ENCODE measurements at places on chromosomes 11 and 22. TPM values are rescaled to one million over a fixed set of nuclear protein-coding genes. Genes with fewer than 3 reads are reported as not detected.

C11orf91 gene
- polyA plus RNA-seq: not detected

TMEM191B gene
- polyA plus RNA-seq: 0.16 TPM

GRCh38 chr11:123069908-123070821 lies 8.2 kb upstream of the HSPA8 start:
- DNase-seq: no peak

DNA sequence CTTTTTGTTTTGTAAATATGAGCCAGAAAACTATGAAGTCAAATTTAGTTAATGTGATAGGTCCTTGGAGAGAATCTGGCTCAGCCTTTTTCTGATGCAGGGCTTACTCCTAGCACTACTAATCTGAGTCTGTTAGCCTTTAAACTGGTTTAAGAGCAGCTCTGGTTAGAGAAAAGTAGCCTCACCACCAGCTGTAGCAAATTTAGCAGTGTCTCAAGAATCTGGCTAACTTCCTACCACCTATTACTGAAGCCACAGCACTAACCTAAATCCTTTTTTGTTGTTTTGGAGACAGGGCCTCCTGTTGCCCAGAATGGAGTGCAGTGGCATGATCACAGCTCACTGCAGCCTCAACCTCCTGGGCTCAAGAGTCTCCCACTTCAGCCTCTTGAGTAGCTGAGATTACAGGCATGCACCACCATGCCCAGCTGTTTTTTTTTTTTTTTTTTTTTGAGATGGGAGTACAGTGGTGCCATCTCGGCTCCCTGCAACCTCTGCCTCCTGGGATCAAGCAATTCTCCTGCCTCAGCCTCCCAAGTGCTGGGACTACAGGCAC lies 13.9 kb downstream of the RBM4B start:
- DNase-seq: no peak

GRCh38 chr11:122746050-122746478 lies 90.5 kb downstream of the UBASH3B start:
- no peak for DNase-seq

MUC2 gene
- 0.04 TPM for polyA plus RNA-seq

GRCh38 chr11:32888805-32889204 lies 3.8 kb upstream of the QSER1 start:
- no peak for DNase-seq

DNA sequence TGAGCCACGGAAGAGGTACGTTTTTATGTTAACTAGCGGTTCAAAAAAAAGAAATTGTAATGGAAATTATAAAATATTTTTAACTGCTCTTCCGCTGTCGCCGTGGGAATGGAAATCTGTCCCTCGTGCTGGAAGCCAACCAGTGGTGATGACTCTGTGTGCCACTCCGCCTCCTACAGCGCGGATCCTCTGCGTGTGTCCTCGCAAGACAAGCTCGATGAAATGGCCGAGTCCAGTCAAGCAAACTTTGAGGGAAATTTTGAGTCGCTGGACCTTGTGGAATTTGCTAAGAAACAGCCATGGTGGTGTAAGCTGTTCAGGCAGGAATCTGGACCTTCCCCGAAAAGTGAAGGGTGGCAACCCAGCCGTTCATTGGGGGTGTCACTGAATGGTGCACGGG lies 2.9 kb upstream of the CBX7 start:
- no peak for DNase-seq

- DNase-seq: no peak
These were observed 42.1 kb downstream of the LRRC32 start for GRCh38 chr11:76628408-76628947.

GRCh38 chr11:126317756-126318573 lies 14.1 kb downstream of the DCPS start:
- DNase-seq: no peak

B4GALNT4 gene
- polyA plus RNA-seq: 46.7 TPM

DNA sequence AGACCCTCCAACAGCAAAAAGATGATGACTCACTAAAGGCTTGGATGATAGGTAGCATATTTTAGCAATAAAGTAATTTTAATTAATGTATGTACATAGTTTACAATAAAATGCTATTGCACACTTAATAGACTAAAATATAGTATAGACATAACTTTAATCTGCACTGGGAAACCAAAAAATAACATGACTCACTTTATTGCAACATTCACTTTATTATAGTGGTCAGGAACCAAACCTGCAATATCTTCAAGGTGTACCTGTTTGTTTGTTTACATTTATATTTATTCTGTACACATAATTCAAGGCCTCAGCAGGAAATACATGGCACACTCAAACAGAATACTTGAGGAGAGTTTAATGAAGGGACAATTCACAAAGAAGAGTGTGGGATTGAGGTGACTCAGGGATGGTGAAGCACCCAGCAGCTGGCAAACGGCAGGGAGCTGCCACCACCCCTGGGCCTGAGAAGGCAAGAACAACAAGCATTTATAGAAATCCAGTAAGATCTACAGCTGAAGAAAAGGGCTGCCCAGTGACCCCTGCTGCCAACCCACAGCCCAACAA lies 51.5 kb upstream of the POU2AF2 start:
- no peak for DNase-seq

PGA3 gene
- 0.26 TPM for polyA plus RNA-seq

- DNase-seq: no peak
These were observed 29.9 kb upstream of the TXNRD2 start for GRCh38 chr22:19971276-19972124.

PPME1 gene
- polyA plus RNA-seq: 39.9 TPM

DNA sequence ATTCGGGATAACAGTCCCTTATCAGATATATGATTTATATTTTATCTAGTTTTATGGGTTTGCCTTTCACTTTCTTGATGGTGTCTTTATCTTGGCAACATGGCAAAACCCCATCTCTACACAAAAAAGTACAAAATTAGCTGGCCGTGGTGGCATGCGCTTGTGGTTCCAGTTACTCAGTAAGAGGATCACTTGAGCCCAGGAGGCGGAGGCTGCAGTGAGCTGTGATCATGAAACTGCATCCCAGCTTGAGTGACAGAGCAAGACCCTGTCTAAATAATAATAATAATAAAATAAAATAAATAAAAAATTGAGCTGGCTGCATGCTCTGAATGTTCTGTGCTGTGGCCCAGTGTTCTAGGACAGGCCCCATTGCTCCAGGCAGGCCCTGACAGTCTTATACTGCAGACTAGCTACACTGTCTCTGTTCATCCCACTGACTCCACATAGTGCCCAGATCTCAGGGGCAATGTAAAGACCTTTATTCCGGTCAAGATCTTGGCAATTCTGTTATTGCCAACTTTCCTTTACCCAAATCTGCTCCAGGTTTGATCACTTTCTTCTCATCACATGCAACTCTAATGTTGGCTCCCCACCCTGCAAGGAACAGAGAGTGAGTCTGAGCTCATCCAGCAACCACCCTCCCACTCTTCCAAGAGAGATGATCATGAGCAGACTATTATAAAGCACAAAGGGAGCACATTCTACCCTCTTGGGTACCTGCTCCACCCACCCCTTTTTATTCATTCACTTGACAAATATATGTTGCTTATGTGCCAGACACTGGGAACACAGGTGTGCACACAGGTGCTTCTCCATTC lies 8.8 kb downstream of the HSPA8 start:
- no peak for DNase-seq

DNA sequence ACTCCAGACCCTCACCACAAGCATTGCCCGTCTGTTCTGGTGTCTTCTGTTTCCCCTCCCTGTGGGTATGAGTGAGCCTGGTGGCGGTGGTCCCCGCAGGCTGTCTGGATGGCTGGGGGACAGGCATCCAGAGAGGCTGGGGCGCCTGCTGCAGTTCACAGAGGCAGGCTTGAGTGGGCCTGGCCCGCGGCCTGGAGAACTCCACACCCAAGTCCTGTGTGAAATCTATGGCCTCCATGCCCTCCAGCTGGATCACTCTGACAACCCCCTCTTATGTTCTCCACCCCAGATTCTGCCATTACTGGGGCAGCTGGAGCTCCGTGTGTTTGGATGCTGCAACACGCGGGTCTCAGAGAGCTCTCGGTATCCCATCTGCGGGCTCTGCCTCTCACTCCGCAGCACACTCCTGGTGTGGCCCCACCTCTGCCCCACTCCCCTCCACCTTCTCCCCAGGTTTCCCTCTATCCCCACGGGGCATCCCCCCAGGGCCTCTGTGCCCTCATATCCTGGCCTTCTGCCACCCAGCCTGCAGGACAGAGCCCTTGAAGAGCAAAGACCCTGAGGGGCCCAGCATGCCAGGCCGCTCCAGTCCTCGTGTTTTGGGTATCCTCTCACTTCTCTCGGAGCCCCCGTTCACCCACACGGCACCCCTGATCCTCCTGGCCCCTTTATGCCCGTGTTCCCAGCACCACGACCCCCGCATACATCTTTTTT lies 31.3 kb downstream of the LRRC74B start:
- DNase-seq: no peak

DNA sequence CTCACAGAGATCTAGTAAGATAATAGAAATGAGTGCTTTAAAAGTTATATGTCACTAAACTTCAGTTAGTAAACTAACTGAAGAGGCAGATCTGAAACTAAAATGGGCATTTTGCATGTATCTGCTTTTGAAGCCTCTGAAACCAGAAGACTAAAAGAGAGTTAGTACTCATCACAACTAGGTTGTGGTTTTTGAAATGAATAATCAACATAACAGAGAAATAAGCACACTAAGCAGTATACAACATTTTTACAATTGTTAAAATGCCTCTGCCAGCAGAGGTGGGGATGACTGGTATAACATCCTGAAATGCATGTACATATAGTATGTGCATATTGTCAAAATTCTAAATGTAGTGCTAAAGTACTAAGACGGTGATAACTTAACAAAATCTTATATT lies 564.5 kb downstream of the DLG2 start:
- DNase-seq: no peak

TSGA10IP gene
- 0.62 TPM for polyA plus RNA-seq

USP35 gene
- polyA plus RNA-seq: 8.1 TPM

ANO1 gene
- 7.4 TPM for polyA plus RNA-seq

DNA sequence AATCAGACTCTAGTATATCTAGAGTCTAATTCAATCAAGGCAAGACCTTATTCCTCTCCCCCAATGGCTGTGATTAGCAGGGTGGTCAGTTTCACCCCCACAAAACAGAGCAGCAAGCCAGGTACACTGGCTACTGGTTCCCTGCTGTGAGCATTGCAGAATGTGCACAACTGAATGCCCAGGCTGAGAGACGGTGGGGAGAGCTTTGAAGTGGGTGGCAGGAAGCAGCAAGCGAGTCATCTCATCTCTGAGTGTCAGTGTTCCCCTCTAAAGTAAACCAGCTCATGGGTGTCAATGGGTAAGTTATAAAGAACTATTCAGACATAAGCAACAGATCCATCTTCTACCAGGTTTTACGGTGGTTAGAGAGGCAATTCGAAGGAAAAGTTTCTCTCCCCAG lies 37.6 kb downstream of the GAB4 start:
- DNase-seq: no peak

CRYBA4 gene
- not detected for polyA plus RNA-seq

GRCh38 chr22:17234144-17234623 lies 14.9 kb upstream of the ADA2 start:
- no peak for DNase-seq

GRCh38 chr11:69155302-69156234 lies at the start of gene SMIM38:
Gene SMIM38, plus strand, starts transcription at chr11:69155935. Its CDS starts 1,912 bp downstream, at chr11:69157847.
- no peak for DNase-seq

GRAMD1B gene
- 3.8 TPM for polyA plus RNA-seq

GRCh38 chr11:86174101-86175046 lies 70.2 kb upstream of the EED start:
- no peak for DNase-seq

GRCh38 chr22:42754658-42755057 lies 34.0 kb upstream of the A4GALT start:
- DNase-seq: no peak

DNA sequence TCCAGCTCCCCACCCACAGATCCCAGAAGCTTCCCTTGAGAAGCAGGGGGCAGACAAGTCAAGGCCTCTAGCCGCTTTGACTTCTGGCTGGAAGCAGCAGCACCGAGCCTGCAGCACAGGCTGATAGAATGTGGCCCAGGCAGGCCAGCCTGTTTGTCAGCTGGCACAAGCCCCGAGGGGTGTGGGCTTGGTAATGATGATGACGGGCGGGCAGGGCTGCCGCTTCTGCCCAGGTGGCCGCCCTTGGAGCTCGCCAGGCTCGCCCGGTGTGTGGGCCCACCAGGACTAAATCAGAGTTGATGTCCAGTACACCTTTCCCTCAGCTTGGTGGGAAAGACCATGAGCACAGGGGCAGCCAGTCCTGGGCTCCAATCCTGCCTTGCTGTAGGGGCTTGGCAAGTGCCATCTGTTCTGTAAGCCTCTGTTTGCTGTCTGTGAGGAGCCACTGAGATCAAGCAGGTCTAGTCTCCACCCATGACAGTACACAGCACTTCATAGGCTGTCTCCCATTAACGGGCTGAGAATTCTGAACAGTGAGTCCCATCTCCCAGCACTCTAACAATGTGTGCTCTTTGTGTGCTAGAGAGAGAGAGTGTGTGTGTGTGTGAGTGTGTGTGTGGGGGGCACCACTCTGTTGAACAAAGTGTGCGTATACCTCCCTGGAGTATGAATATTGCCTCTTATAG lies 26.8 kb downstream of the MICAL2 start:
- no peak for DNase-seq

HTR3B gene
- 0.12 TPM for polyA plus RNA-seq

- DNase-seq: no peak
These were observed 26.6 kb upstream of the CABP7 start for GRCh38 chr22:29693161-29693560.

WNT11 gene
- polyA plus RNA-seq: 68.5 TPM

DNA sequence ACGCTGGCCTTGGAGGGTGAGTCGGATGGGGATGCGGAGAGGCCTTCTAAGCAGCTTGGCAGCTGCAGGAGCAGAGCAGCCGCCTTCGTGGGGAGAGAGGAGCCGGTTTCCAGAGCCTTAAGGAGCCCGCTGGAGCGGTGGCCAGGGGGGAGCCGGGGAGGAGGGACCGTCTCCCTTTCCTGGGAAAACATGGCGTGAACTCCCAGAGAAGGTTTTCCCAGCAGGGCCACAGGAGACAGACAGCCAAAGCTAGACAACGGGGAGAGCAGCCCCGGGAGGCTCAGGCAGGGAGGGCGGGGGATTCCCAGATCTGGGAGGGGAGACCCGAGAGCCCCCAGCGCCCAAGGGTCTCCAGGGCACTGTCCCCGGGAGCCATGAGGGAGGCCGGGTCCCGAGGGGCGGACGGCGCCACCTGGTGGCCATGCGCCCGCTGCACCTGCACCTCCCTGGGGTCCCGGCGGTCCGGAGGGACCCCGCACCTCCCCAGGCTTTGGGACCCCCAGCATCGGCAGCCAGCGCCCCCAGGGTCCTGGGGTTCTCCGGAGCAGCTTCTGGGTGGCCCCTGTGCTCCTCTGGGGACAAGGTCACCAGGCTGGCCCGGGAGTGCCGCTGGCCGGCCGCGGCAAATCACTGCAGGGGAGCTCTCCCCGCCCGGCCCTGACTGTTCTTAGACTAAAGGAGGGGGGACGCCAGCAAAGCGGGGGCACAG lies 2.4 kb upstream of the SYT8 start:
- DNase-seq: no peak

Measured in right lung (tissue), 10 donors.